ENCODE measurements at places on chromosomes 6 and 20.

GRCh38 chr6:168212362-168212761 lies 107.2 kb downstream of the DACT2 start:
- DNase-seq: no peak

DNA sequence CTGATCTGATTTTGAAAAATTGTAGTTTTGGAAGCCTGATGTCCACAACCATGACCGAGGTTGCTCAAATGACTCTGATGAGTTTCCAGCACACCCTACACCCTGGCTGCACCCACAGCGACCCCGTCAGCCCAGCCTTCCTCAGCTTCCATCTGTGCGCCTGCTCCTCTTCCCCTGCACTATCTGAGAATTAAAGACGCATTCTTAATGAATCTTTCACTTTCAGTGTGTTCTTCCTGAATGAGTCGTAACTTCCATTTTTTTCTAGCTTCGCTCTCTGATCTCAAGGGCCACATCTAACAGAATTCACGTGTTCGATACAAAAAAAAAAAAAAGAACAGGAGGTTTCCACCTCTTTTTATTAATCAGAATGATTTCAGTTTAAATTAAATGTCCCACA lies 21.3 kb upstream of the RREB1 start:
- no peak for DNase-seq

- DNase-seq: no peak
Measured at GRCh38 chr6:88914180-88914579, 49.2 kb downstream of the RNGTT start.

DNA sequence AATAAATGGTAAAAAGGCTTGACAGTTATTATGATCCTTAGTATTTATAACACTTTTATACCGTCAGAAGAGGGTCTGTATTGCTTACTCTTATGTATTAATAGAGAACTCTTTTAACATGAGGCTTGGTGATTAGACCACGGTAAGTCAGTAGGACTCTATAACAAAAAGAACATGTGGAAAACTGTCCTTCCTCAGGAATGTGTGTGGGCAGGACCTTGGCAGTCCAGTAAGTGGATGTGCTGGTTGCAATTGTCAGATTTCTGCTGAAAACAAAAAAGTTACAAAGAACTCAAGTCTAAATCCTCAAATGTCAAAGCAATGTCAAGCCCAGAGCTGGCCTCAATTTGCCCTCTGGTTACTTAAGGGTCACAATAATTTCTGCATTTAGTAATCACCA lies 81.1 kb downstream of the PLCG1 start:
- DNase-seq: no peak

GRCh38 chr6:148578837-148579565 lies 167.8 kb upstream of the UST start:
- no peak for DNase-seq

DNA sequence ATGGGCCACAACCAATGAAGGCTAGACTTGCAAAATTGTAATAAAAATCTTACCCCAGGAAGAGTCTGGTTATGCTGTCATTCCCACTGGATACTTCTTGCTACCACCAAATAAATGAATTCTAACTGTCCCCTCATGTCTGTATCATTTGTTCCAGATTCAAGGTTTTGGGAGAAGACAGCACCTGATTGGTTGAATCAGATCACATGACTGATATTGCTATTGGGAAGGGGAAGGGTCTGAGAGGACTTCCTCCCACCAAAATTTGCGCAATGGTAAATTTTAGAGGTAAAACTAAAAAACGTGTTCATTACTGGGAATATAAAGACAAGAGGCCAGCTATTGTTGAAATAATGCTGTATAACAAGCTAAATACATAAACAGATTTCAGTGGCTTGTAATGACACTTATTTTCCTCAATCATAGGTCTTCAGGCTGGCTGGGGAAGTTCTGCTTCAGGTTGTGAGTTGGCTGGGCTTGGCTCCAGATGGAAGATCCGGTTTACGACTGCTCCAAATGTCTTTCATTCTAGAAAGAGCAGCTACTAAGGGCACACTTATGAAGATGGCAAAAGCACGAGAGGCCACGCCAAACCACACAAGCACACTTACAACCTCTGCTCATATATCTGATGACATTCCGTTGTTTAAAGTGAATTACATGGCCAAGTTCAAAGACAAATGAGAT lies 27.1 kb upstream of the TASP1 start:
- DNase-seq: no peak

GRCh38 chr6:122476131-122476530 lies 4.5 kb upstream of the SERINC1 start:
- DNase-seq: no peak

DNA sequence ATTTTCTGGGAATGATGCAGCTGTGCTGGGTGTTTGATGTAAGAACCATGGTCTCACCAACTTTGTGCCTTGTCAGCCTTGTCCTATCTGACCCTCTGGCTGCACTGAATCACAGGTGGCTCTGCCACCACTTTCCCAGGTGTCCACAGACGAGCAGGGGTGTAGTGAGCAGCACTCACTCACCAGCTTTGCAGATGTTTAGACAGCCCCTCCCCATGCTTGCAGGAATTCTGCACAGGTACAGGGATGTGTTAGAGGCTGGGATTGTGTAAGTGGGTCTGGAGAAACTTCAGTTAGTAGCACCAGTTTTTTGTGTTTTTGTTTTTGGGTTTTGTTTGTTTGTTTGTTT lies 88.2 kb upstream of the NAA20 start:
- no peak for DNase-seq

Measured in activated T-helper 1 cell treated with anti-CD3 and anti-CD28 coated beads, Interleukin-2, amount 50 U/mL, for 16 hours (primary cell).